ENCODE measurements at places on chromosomes 3 and 15. TPM values are rescaled to one million over a fixed set of nuclear protein-coding genes. Genes with fewer than 3 reads are reported as not detected.

The ITGA11 gene
- total RNA-seq: 2.1 TPM

GRCh38 chr15:40333922-40334492 lies 6.7 kb downstream of the CCDC9B start:
- no peak for DNase-seq
- peaks cover 5% of the 10 kb centered on the region for H3K27me3 ChIP-seq
- H3K36me3 ChIP-seq: peaks cover 26% of the 10 kb centered on the region
- peaks cover 58% of the 10 kb centered on the region for H3K4me1 ChIP-seq
- H3K27ac ChIP-seq: peak overlapping the region; percentile 76

- peaks cover 29% of the 10 kb centered on the region for H3K36me3 ChIP-seq
- DNase-seq: no peak
- no peaks in the 10 kb centered on the region for H3K27me3 ChIP-seq
- H3K4me1 ChIP-seq: peaks cover 84% of the 10 kb centered on the region
These were observed 19.4 kb downstream of the CDV3 start for GRCh38 chr3:133592843-133593242.

- no peak overlapping the region for H3K4me3 ChIP-seq
These were observed 392.6 kb upstream of the ADAMTS9 start for GRCh38 chr3:65080432-65080831.

GRCh38 chr3:101340591-101340990 lies 20.2 kb upstream of the IMPG2 start:
- H3K36me3 ChIP-seq: peaks cover 8% of the 10 kb centered on the region
- H3K4me3 ChIP-seq: no peak overlapping the region
- H3K27ac ChIP-seq: no peak overlapping the region
- H3K4me1 ChIP-seq: peaks cover 8% of the 10 kb centered on the region

- H3K27ac ChIP-seq: no peak overlapping the region
- no peaks in the 10 kb centered on the region for H3K36me3 ChIP-seq
- H3K27me3 ChIP-seq: peaks cover 6% of the 10 kb centered on the region
- no peaks in the 10 kb centered on the region for H3K4me1 ChIP-seq
These were observed 10.9 kb upstream of the CD200 start for GRCh38 chr3:112321867-112322652.

DNA sequence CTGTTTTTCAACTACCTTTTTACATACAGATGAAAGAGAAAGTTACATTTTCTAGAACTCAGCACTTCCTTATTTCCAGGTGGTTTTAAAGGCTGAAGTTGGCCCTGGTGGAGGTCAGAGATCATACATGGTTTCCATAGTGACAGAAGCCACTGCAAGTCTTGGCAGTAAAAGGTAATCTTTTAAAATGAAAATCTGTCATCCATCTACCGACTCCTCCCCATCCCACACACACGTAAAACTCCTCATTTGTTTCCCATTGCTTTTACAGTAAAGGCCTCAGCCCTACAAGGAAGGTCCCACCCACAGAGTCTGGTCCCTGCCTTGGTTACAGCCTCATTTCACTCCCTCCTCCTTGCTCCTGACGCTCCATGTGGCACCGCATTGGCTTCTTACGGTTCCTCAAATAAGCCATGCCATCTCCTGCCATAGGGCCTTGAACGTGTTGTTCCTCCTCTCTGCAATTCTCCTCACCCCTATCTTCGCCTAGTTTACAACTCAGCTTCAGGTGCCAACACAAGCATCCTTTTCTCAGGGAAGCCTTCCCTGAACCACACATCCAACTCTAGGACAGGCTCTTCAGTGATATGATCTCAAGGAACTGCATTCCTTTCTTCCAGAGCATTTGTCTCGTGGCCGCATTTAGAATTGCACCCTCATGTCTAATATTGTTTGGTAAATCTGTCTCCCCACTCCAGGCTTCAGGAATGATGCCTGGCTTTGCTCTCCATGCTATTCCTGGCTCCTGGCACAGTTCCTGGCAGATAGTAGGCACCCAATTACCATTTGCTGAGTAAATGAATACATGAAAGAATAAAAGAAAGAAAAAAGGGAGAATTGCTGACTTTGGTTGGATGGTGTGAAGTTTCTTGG lies 2.6 kb downstream of the CYP19A1 start:
- peaks cover 16% of the 10 kb centered on the region for H3K27me3 ChIP-seq
- DNase-seq: peak; percentile 6
- no peak overlapping the region for H3K27ac ChIP-seq
- peaks cover 6% of the 10 kb centered on the region for H3K4me1 ChIP-seq

The SH2D7 gene
- not detected for total RNA-seq

DNA sequence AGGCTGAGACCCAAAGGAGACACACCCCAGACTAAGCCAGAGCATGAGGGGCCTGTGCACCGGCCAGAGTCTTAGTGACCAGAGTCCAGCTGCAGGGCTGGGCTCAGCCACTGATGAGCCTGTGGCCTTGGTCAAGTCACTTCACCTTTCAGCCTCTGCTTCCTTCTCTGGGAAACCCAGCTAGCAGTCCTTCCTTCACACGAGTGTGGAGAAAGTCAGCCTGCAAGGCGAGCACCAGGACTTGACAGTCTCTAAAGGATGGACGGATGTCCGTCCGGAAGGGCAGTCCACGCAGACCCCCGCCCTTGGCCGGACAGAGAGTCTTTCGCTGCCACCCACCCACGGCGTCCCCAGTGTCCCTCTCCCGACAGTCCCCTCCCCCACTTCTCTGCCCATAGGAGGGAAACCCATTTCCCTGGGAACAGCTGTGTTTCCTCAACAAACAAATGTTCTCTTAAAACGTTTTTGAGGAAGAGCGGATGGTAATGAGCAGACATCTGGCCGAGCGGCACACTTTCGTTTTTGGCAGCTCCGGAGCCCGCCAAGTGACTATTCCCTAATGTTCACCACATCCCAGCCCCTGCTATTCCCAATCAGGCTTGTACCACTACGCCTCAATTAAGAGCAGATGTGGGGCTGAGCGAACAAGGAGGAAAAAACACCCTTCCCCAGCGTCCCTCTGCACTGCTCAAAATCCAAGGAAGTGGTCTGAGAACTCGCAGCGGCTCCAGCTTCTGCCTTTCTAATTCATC lies 129.1 kb upstream of the SMAD3 start:
- peaks cover 3% of the 10 kb centered on the region for H3K27me3 ChIP-seq
- peaks cover 29% of the 10 kb centered on the region for H3K36me3 ChIP-seq
- peak overlapping the region; percentile 85 for H3K27ac ChIP-seq

The NTRK3 gene
- not detected for total RNA-seq

- H3K27me3 ChIP-seq: no peaks in the 10 kb centered on the region
- DNase-seq: peak; percentile 46
- H3K4me3 ChIP-seq: no peak overlapping the region
- H3K4me1 ChIP-seq: peaks cover 51% of the 10 kb centered on the region
These were observed 32.8 kb downstream of the MYH15 start for GRCh38 chr3:108477511-108478147.

DNA sequence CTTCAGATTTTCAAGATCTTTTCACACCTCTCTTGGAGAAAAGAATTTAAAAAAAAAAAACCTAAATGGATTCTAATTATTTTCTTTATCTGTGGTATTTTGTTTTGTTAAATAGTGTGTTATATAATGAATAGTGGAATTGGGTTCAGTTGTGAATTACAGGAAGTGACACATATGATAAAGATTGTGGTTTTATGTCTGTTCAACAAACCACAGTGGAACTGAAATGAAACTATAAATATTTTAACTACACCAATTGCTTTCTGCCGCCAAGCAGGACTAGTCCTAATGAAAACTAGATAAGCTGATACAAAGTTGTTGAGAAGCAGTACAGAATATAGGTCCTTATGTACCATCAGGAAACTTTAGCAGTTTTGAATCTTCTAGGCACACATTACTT lies 121.6 kb downstream of the UBE2E2 start:
- peak; percentile 44 for DNase-seq
- no peaks in the 10 kb centered on the region for H3K36me3 ChIP-seq

- no peaks in the 10 kb centered on the region for H3K27me3 ChIP-seq
- no peak overlapping the region for H3K4me3 ChIP-seq
- no peaks in the 10 kb centered on the region for H3K36me3 ChIP-seq
- peaks cover 62% of the 10 kb centered on the region for H3K4me1 ChIP-seq
These were observed 110.9 kb upstream of the PHLDB2 start for GRCh38 chr3:111748132-111748531.
